ENCODE measurements at places on chromosomes 3 and 15.
A peak's percentile ranks its signal among the peaks of the same experiment; 100 is the strongest.

DNA sequence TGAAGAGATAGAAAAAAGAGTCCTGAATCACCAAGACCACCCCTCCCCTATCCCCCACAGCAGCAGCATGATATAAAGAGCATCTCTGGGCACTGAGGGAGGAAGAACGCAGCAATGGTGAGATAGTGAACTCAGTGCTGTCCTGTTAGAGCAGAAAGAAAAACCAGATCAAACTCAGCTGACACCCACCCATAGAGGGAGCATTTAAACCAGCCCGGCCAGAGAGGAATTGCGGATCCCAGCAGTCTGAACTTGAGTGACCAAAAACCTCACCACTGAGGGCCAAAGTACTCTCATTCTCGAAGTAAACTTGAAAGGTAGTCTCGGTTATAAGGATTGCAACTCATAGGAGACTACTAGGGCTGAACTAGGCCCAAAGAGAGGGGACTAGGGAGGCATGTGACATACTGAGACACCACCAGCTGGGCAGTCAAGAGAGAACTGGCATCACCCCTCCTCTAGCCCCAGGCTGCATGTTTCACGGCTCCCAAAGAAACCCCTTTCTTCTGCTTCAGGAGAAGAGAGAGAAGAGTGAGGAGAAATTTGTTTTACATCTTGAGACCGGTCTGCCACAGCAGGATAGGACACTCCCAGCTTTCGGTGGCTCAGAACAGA lies 39.2 kb upstream of the TGFBR2 start:
- DNase-seq, result no peak

DNA sequence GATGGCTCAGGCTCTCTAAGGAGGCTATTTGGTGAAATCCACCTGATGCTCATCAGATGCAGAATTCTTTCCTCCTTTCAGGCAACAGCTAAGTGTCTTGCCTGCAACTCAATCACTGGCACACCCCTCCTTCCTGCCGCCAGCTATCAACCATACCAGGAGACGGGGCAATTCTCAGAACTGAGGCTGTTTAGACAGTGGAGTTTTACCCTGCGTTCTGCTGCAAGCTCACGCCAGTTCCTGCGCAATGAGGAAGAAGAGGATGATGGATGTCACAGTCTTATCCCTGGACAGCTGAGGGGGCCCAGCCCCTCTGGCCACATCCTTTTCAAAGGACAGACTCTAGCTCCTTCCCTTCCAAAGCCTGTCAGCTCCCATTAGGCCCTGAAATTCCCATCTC lies 7.0 kb upstream of the MANF start:
- peak; percentile 4 for DNase-seq

DNA sequence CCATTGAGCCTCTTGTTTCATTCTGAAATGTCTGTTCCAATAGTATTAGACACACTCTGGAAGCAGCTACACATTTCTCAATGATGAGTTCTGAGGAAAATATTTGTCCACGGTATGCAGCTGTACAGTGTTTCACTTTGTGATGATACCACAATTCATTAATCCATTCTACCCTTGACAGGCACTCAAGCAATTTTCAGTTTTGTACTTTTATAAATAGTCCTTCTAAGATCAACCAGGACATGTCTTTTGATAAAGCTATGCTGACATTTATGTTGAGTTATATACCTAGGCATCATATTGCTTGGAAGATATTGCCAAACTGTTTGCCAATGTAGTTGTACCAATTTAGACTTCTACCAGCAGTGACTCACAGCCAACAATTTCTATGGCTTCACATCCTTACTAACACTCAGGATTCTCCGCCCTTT lies 165.1 kb upstream of the COL8A1 start:
- DNase-seq, result no peak

DNA sequence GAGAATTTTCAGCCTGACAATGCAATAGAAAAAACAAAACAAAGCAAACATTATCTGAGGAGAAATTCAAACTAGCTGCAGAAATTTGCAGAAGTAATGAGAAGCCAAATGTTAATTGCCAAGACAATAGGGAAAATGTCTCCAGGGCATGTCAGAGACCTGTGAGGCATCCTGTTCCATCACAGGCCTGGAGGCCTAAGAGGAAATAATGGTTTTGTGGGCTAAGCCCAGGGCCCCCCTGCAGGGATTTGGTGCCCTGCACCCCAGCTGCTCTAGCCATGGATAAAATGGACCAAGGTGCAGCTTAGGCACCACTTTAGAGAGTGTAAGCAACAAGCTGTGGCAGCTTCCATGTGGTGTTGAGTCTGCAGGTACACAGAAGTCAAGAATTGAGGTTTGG lies 401.2 kb upstream of the NECTIN3 start:
- DNase-seq, result no peak

GRCh38 chr3:94704467-94704866 lies 641.6 kb downstream of the NSUN3 start:
- no peak for DNase-seq

- no peak for DNase-seq
Measured at GRCh38 chr3:193997228-193998122, 138.5 kb upstream of the HES1 start.

DNA sequence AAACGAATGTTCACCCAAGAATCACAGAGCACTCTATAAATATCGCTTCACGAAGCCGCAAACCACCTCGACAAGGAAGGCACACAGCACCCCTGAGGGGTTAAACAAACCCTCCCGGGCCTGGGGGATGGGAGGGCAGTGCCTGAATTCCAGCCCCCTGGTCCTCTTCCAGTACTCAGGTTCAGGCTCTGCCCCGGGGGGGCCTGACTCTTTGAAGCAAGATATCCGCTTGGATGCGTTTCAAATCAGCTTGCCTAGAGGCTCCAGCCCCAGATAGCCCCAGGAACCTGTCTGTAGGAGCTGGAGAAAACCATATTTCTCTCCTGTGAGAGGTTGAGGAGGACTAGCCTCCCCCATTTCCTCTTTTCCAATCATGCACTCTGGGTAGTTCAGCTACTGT lies 194.7 kb downstream of the WNT5A start:
- DNase-seq, result no peak

- DNase-seq, result no peak
Measured at GRCh38 chr3:11818033-11818432, 28.7 kb downstream of the TAMM41 start.

DNA sequence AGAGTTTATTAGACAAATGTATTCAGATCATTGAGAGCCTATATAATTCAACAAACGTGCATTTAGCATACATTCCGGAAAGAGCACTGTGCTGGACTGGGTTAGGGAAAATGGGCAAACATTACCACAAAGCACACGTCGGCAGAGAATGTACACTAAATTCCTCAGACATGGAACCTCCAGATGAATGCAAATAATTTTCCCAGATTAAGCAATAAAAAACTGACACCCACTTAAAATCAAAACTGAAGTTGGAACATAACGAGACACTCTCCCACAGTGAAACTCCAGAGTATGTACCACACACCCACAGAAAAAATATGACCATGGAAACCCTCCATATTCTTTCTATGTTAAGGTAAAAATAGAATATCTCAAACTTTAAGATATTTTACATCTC lies 4.8 kb downstream of the SECISBP2L start:
- DNase-seq, result no peak

DNA sequence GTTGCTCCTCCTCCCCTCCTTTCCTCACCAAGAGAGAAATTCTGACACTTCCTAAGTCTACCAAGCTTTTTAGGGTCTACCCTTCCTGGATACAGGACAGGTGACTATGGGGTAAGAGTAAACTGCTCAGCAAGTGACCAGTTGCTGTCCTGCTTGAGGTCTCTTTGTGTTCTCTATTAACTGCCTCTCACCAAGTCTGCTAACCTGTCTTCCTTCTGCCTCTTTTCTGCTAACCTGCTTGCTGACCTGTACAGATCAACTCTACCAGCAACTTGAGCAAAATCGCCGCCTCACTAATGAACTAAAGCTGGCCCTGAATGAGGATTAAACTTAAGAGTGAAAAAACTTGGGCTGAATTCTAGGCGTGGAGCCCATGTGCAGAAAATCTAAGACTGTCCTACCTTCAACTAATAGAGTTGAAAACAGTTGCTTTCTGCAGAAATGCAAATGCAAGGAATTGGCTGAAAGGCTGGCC lies 27.1 kb downstream of the TPM1 start:
- no peak for DNase-seq

DNA sequence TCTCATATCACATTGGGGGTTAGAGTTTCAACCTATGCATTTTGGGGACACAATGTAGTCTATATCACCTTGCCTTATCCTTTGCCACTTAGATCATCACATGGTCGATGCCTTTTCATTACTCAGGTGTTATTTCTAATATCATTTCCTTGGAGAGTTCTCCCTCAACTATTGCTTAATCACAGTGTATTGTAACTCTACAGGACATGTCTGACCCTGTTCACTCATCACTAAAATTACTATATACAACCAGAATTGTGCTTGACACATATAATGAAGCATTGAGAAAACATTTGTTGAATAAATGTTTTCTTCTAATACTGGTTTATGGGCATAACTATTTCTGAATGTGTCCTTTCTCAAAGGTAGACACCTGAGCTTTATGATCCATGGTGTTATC lies 207.4 kb downstream of the EPHA6 start:
- DNase-seq, result no peak

DNA sequence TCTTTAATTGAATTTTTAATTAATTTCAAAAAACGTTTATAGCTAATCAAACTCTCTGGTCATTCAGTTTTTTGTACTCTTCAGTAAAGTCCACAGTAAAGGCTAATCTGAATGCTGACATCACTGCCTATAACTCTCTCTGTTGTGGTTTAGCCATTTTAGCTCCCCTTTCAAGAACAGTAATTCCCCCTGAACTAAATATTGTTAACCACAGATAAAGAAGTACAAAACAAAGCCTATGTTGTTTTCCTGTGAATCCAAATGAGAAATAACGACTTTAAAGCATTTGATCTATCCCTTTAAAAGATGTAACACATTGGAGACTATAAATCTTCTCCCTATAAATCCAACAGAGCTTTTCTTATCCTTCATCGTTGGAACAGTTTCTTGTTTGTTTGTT lies 94.2 kb downstream of the ZBTB20 start:
- DNase-seq, result no peak

DNA sequence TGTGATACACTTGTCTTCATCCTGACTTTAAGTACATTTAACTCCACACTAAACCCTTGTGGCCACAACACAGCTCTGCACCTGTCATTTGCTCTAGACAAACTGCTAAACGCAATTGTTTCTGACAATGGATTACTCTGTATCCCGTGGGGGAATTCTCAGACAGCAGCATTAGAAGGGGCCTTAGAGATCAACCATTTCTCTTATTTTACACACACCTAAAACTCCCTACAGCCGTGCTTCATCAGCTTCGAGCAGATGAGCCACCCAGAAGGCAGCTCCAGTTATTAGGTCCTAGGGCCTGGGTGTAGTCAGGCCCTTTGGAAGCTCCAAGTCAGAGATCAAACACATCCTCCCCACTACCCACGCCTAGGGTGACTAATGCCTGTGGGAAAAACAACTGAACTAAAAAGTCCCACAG lies 1.3 kb upstream of the IL12A start:
- no peak for DNase-seq

GRCh38 chr15:88738796-88739195 lies 64.4 kb upstream of the ACAN start:
- DNase-seq, result no peak

DNA sequence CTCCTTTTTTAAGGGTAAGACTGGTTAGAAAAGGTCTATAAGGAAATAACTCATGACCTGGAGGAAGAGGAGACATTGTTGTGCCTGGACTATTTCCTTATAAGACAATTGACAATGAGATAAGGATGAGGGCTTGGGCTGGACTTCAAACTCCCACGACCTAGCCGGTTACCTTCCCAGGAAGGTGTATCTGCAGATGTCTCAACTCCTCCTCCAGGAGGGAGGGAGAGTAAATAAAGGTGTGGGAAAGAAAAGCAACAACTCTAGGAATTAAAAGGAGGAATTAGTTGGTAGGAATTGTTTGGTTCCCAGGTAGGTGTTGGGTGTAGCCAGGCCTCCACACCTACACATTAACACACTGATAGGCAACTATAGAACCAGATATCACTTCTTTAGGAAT lies 97.8 kb upstream of the TBL1XR1 start:
- no peak for DNase-seq

GRCh38 chr3:50737193-50737905 lies 62.6 kb downstream of the DOCK3 start:
- no peak for DNase-seq

Data from GF-D8 (cell line).